ENCODE measurements at places on chromosomes 5 and 9.

- DNase-seq: no peak
These were observed 30.7 kb downstream of the AOPEP start for GRCh38 chr9:94757158-94757557.

GRCh38 chr5:78603636-78604175, 44.9 kb downstream of the LHFPL2 start:
- no peak for DNase-seq

GRCh38 chr5:35557748-35558147, 59.9 kb upstream of the SPEF2 start:
- no peak for DNase-seq

DNA sequence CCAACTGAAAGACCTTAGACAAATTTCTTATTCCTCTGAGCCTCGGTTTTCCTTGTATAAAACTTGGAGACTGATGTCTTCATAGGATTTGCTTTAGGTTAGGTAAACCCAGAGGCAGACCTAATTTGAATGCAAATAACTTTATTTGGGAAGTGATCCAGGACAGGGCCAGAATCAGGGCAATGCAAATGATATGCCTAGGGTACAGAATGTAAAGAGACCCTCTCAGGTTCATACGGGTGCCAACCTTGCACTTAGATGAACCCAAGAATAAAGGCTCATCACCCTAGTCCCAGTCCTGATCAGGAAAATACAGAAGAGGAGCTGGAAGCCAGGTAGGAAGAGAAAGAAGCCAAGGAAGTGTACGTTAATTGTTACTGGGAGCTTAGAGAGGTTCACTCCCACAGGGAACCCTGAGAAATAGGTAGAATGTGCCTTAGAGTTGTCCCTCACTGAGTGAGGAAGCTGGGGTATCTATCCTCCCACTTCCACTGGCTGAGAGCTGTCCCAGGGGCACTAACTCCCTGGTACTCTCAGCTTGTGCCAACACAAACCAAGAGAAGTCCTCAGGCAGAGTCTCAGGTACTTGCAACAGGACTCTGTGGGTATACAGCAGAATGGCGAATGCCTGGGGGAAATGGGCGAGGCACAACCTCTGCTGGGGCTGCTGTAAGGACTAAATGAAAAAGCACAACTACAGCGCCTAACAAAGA, 3.1 kb upstream of the HK3 start:
- no peak for DNase-seq

- peak; percentile 25 for DNase-seq
These were observed 18.6 kb upstream of the PSAT1 start for GRCh38 chr9:78278177-78278777.

GRCh38 chr5:137141779-137142178, 357.3 kb downstream of the SPOCK1 start:
- DNase-seq: no peak

DNA sequence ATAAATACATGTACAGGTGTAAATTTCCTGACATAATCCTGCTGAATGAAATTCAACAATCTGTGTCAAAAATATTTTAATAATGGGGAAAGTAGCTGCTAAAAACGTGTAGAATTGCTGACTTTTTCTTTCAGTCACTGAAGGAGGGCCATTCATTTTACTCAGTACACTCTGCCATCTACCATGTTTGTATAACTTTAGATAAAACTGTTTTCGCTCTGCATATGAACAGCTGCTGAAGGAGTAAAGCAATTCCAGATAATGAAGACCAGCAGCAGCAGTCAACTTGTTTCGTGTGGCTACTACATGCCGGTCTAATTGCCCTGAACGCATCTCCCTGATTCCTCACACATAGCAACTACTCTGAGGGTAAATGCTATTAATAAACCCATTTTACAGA, 380.5 kb downstream of the SPOCK1 start:
- DNase-seq: no peak

- no peak for DNase-seq
These were observed 26.8 kb downstream of the SSBP2 start for GRCh38 chr5:81724108-81724507.

- DNase-seq: no peak
These were observed 43.4 kb downstream of the LRRTM2 start for GRCh38 chr5:138831703-138832102.

DNA sequence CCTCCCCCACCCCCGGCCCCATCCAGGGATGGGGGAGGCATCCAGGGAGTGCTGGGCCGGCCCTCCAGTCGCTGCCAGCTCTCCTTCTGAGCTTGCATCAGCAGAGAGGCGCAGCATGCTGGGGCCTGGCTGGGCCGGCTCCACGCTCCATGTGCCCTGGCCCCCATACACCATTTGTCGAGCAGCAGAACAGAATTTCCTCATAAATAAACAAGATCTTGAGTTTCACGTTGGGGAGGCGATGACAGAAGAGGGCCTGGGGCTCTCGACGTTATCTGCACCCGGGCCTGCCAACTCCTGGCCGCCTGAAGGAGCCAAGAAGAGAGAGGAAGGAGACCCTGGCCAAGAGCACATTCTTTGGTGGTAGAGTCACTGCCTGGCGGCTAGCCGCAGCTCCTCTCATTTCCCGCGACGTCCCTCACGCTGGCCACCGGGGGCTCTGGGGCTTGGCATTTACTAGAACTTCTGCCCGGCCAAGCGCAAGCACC, 177.0 kb downstream of the FGF18 start:
- DNase-seq: no peak

GRCh38 chr5:157457391-157457790, 2.6 kb upstream of the NIPAL4 start:
- DNase-seq: no peak

GRCh38 chr9:111634860-111635259, 3.7 kb downstream of the DNAJC25 start:
- no peak for DNase-seq

DNA sequence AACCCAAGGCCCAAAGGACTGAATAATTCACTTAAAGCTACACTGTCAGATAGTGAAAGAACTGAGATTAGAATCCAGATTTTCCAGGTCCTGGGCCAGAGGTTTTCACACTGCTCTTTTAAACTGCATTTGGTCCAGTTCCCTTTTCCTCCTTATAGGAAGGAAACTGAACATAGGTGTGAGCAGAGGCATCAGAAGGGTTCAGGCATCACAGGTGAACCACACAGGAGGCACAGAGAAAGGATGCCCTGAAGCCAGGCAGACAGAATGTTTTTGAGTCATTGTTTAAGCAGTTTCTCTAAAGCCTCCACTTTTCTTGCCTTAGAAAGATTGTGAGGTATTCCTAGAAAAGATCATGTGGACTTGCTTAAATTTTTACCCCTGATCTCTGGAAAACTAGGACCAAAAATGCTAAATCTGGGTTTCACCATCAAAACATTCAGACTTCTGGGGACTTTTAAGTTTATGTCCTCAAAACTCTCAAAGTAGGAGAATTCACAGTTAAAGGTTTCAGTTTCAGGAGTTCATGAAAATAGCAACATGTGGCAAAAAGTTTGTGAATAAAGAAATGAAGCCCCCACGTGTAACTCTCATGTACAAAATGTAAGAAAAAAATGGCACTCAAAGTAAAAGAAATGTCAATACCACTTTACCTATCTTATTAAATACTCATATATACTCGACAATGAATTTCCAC, 386.1 kb downstream of the NTRK2 start:
- no peak for DNase-seq

- no peak for DNase-seq
These were observed 446.7 kb downstream of the IRX1 start for GRCh38 chr5:4042311-4042710.

- no peak for DNase-seq
These were observed 56.6 kb downstream of the ADAM19 start for GRCh38 chr5:157518963-157519362.

- no peak for DNase-seq
These were observed 420.8 kb upstream of the GRAMD2B start for GRCh38 chr5:126002222-126002897.

DNA sequence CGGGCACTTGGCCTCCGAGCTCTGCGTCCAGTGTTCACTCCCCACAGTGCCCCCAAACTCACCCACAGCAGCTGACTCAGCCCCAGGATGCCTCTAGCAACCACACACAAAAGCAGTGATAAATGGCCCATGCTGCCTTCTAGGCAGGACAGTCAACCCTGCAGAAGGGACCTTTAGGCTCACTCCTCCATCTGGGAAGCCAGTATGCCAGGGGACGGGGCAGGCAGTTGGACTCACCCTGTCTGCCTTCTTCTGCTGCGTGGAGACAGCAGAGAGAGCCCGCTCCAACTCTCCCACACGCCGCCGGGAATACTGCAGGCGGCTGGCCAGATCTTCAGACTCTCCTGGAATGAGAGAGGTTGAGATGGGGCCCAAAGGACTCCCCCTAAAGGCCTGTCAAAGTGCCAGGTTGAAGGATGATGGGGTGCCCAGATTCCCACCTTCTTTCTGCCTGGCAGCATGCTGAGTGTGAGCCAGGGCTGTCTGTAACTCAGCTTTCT, 10.4 kb downstream of the GOLGA2 start:
- no peak for DNase-seq

DNA sequence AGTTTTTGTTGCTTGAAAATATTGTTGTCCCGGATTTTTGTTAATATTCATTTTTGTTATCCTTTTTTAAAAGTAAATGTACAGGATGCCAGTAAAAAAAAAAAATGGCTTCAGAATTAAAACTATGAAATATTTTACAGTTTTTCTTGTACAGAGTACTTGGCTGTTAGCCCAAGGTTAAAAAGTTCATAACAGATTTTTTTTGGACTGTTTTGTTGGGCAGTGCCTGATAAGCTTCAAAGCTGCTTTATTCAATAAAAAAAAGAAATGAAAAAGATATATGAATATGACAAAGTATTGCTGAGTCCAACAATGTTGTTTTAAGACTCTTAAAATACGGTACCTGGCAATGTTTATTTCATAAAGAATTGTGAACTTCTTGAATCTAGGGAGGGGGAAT, 82.9 kb downstream of the PIK3R1 start:
- DNase-seq: no peak

- DNase-seq: no peak
These were observed 460.2 kb downstream of the ICE1 start for GRCh38 chr5:5882706-5883105.

GRCh38 chr5:135026645-135027265, 7.3 kb downstream of the PITX1 start:
- no peak for DNase-seq

DNA sequence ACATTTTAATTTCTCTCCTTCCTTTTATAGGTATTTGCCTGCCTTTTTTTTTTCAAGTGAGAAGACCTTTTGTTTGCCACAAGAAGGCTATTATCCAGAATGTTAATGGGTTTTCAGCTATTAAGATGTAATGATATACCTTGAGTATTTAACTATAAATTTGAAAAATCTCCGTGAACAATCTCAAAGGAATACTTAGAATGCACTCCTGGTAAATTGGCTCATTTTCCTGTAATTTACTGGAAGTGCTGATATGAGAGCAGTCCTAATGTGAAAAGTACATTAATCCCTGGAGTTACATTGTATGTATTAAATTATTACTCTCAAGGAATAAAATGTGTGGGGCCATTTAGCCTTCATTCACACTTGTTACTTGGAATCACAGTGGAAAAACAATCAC, 32.4 kb downstream of the AOPEP start:
- no peak for DNase-seq

- peak; percentile 94 for DNase-seq
These were observed 79.6 kb downstream of the TLR4 start for GRCh38 chr9:117783828-117784227.

- no peak for DNase-seq
These were observed 19.9 kb downstream of the ZBTB34 start for GRCh38 chr9:126880226-126880946.

- DNase-seq: no peak
These were observed 2.5 kb downstream of the TLX3 start for GRCh38 chr5:171311322-171312077.

GRCh38 chr5:154683101-154683880, 71.9 kb upstream of the LARP1 start:
- peak; percentile 24 for DNase-seq

DNA sequence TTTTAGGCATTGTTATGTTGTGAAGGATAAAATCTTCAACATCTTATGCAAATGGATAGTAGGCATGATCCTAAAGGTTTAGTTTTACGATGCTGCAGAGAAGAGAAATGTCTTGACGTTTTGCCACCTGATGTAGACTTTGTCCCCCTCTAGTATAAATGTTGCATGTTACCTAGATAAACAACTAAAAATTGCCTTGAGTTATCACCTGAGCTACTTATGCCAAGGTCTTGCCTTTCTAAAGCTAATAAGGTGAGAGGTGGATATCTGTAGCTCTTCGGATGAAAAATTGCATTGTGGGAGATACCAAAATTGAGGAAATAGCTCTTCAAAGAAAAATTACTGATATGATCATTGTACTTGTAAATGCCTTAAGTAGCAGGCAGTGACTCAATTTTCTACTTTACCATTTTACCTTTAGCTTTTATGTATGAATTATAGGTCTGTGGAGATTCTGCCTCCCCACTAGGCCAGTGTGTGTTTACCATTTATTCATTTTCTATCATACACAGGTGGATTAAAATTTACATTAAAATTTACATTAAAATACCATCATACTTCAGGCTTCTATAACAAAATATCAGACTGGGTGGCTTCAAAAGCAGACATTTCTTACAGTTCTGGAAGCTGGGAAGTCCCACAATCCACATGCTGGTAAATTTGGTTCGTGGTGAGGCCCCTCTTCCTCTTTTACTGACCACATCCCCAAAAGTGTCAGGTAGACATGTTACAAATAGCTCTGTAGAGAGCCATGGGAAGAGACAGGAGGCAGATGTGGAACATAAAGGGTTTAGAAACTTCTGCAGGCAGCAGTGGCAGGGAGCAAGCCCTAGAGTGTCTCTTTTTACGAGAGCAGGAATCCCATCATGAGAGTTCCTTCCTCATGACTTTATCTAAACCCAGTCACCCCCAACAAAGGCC, 100.7 kb upstream of the ERBIN start:
- DNase-seq: peak; percentile 58

DNA sequence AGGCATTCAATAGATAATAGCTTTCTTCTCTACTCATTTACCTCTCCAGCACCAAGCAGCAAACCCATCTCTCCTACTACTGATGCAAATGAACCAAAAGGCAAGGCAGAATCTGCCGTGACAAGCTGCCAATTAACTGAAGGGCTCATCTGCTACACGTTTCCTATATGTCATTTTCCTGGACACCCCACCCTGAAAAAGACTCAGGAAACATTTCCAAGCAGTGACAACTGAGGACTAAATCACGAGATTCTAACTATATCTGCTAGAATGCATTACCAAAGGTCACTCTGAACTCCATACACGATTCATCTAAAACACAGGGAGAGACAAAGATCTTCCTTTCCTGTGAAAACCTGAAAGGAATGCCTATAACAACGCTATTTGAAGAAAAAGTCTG, 12.9 kb downstream of the PLPP1 start:
- no peak for DNase-seq
